ENCODE measurements at places on chromosomes 2 and 18. TPM values are rescaled to one million over a fixed set of nuclear protein-coding genes. Genes with fewer than 3 reads are reported as not detected.

The EFR3B gene
- 22.1 TPM for total RNA-seq

The SP5 gene
- 0.60 TPM for total RNA-seq

The ASB18 gene
- not detected for total RNA-seq

The RGPD8 gene
- 11.3 TPM for total RNA-seq

The TPO gene
- total RNA-seq: not detected

The ITGA6 gene
- total RNA-seq: 69.5 TPM

The SLC1A4 gene
- 12.5 TPM for total RNA-seq

The ASB3 gene
- total RNA-seq: 31.4 TPM

The SPATS2L gene
- 110 TPM for total RNA-seq

The MRO gene
- total RNA-seq: not detected

The KCNS3 gene
- 8.2 TPM for total RNA-seq

The FAM228B gene
- 25.4 TPM for total RNA-seq

The ADAM23 gene
- total RNA-seq: 19.9 TPM

The ACTG2 gene
- 0.19 TPM for total RNA-seq

The SULT6B1 gene
- total RNA-seq: not detected

The ASIC4 gene
- 3.4 TPM for total RNA-seq

The RESP18 gene
- total RNA-seq: not detected

The AKAIN1 gene
- not detected for total RNA-seq

The EML6 gene
- total RNA-seq: 2.6 TPM

The DYNAP gene
- total RNA-seq: not detected

The AMER3 gene
- total RNA-seq: 7.0 TPM

The CRYGC gene
- not detected for total RNA-seq

The EPB41L3 gene
- 41.7 TPM for total RNA-seq

Measured in progenitor cell of endocrine pancreas (in vitro differentiated cells).